ENCODE measurements at places on chromosomes 5 and 9.

- DNase-seq, result no peak
These were observed 172.1 kb upstream of the GAS1 start for GRCh38 chr9:87119328-87119881.

DNA sequence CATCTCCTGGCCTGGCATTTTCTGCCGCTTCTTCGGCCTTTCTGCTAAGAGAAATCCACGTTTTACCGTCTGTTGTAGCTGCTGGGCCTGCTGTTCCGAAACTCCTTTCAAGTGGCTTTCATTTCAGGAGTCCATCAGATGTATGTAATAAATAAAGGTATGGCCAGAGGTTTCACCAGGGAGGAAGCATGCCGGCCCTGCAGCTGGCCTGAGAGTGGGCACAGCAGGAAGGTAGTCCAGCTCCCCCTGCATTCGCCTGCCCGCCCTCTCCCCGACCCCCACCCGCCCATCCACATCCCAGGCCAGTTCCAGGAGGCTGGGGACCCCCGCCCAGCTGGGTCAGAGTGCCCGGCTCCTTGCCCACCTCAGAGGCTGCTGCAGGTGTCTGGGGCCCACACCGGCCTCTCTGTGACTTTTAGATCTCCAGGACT, 46.4 kb upstream of the EXOC3 start:
- peak; percentile 64 for DNase-seq

GRCh38 chr5:110757118-110757729, 18.4 kb downstream of the SLC25A46 start:
- no peak for DNase-seq

GRCh38 chr5:68862560-68862959, 231.3 kb upstream of the SLC30A5 start:
- DNase-seq, result no peak

DNA sequence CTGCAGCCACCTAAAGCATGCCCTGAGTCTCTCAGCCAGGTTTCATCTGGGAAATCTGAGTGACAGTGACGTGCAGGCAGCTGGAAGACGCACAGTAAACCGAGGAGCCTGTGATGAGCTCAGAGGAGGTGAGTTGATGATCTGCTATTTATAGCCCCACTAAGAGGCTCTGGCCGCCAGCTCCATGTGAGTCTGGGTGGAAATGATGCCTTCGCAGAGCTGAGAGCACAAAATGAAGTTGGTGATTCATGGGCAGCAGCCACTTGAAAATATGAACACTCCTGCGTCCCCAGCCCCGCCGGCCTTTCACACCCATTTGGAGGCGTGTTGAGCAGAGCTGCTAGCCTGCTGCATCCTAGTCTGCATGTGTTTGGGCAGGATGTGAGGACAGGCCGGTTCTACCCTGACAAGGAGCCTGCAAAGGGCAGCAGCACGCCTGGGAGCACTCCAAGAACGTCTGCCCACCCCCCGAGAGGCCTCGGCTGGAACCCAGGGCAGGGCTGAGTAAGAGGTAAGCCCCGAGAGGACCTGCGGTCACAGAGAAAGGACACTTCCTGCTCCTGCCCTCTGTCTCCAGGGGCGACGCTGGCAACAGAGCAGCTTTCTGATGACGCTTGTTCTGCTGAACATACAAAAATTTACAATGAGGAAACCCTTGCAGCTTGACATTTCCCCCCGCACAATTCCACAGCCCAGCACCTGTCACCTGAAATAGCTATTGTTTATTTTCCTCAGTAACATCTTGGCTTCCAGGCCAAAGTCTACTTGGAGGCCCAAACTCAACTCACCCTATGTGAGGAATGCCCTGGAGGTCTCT, 25.1 kb upstream of the CDKN2AIPNL start:
- DNase-seq, result no peak
